Tibial artery (tissue), 4 donors: ENCODE measurements at places on chromosomes 16 and 17.
A peak's percentile ranks its signal among the peaks of the same experiment; 100 is the strongest.

GRCh38 chr17:6548578-6549330, 7.6 kb downstream of the PITPNM3 start:
- DNase-seq: no peak

- DNase-seq: peak; percentile 34
These were observed 136.0 kb upstream of the TNRC6C start for GRCh38 chr17:77822302-77823030.

DNA sequence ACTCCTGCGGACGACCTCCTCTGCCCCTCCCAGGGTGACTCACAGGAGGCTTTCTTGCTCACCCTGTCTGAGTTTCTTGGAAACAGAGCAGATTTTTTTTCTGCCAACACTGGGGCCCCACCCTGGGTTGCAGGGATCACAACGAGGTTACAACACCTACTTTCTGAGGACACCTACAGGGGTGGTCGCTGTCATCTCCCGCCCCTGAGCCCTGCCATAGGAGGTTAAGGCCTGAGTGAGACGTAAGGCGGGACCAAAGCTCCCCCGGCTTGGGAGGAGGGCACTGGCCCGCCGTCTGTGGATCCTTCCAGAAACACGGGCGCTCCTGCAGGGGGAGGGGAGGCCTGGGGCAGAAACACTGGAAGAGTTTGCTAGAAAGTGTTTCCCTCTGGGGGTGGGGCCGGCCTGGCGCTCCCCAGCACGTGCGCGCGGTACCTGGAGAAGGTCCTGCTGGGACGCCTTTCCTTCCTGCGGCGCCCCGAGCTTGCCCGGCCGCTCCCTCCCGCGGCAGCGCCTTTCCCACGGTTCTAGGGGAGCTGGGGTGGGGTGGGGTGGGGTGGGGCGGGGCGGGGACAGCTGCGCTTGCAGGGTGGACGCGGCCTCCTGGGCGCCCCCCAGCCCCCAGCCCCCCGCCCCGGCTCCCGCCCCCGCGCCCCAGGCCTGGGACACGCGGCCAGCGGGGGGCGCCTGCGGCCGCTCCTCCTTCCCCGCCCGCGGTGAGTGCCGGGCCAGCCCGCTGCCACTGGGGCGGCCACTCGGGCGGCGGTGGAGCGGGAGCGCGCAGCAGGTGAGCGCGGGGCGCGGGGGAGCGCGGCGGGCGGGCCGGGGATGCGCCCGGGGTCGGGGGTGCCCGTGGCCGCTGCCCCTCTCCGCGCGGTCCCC, 20.7 kb upstream of the ADCY7 start:
- DNase-seq: peak; percentile 77

DNA sequence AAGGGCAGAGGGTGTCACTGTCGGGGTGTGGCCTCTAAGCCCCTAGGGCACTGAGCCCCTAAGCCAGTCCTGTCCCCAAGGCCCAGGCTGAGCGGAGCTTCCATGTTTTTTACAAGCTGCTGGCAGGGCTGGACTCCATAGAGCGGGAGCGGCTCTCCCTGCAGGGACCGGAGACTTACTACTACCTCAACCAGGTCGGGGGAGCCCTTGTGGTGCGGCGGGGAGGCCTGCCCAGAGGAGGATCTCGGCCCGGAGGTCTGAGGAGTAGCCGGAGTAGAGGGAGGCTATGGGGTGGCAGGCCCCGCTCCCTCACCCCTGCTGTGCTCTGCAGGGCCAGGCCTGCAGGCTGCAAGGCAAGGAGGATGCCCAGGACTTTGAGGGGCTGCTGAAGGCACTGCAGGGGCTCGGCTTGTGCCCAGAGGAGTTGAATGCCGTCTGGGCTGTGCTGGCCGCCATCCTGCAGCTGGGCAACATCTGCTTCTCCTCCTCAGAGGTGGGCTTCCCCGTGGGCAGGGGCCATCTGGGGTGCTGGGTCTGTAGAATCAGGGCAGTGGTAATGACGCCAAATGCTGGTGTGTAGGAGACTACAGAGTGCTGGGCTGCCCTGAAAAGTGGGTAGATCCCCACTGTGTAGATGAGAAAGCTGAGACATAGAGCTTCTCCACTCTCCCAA, 4.9 kb downstream of the MYO15B start:
- DNase-seq: no peak

DNA sequence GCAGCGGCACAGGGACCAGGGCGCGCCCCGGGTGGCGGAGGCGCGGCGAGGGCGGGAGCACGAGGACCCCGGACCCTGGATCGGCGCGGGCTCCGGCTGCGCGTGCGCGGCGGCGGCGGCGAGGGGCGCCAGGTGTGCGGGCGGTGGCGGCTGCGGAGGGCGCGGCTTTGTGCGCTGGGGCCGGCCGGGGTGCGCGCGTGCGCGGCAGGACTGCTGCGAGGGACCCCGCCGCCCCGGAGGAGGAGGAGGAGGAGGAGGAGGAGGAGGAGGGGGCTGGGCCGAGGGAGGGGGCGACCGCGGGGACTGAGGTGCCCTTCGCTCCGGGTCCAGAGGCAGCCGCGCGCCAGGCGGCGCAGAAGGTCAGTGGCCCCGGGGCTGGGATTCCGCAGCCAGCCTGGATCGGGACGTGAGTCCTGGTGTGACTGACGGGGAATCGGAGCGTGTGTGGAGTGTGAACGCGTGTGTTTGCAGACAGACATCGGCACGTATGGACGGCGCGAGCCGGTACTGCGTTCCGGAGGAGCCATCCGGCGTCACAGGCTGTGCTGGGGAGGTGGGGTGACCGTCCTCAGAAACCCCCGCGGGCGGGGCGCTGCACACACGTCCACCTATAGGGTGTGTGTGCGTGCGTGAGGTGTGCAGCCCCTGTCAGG, 19.5 kb upstream of the RAP1GAP2 start:
- DNase-seq: no peak

DNA sequence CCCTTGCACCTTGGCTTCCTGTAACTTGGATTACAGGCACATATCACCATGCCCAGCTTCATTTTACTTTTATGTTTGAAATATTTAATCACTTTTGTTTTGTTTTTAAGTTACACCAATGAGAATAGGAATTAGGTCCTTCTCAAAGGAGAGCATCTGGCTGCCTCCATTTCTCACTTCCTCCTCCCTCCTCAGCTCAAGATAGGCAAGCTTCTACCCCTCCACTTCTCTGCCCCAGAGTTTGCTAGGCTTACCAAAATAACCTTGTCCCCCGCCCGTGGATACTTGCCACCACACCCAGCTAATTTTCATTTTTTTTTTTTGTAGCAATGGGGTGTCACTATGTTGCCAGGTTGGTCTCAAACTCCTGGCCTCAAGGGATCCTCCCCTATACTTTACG, 17.9 kb downstream of the GABARAPL2 start:
- DNase-seq: peak; percentile 1

DNA sequence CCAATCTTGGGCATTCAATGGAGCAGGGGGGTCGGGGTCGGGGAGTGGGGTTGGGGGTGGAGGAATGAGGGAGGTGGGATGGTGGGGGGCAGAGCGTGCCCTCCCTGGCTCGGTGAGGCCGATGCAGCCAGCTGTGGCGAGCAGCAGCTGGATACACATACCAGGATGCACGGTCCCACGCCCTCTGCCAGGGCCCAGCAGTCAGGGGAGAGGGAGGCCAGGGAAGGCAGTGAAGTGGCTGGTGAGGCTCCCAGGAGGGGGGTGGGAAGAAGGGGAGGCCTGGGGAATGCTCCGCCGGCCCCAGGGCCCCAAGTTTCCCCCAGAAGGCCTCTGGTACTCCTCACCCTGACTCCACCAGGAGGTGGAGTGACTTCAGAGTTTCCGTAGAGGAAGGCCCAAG, 77.6 kb upstream of the LHX1 start:
- no peak for DNase-seq

GRCh38 chr16:46621934-46622676, 926 bp upstream of the SHCBP1 start:
- no peak for DNase-seq

DNA sequence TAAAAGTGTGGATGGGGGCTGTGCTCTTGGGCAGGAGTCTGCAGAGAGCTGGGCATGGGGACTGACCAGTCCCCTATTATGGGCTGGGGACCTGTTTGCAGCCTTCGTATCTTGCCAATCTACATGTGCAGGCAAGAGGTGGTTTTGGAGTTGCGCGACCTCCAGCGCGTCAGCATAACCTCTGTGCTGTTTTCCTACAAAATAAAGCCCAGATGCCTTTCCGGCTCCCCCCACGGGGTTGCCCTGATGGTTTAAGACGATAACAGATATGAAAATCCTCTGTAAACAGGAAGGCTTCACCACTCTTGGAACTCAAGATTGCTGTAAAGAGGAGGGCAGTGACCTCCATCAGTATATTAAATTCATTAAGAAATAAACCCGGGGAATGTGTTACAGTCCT, 16.5 kb upstream of the SPPL2C start:
- DNase-seq: no peak

DNA sequence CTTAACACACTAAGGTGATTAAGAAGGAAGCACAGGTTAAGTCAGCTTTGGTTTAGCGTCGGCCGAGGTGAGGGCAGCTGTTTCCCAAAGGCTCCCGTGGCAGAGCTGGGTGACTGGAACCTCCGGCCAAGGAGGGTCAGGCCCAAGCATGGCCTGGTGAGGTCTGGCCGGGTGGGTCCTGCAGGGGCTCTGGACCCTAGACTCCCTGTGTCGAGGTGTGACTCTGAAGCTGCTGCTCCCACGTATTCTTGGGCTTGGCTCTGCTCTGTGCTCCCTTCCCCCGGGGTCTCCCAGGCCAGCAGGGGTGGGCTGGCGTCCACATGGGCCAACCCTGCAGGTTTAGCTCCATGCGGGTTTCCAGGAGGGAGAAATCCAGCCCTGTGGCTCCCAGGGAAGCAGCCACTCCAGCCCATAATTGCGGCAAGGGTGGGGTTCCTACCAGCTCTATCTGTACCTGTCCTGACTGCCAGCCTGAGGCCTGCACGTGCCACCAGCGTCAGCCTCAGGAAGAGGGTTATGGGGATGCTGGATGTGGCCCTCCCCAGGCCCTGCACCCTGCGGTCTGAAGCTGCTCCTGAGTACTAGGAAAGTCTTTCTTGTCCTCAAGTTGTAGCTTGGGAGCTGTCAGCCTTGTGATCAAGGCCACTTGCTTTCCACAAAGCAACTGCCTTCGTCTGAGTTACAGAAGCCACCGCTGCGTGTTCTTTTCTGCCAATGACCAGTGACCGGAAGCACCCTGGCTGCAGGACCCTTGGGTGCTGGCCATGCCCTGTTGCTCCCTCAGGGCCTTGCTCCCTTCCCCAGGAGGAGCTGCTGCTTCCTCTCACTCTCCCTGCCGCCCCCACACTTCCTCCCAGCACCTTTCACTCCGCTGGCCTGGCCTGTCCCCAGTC, 4.8 kb downstream of the CDK5R1 start:
- DNase-seq: no peak

GRCh38 chr16:7217797-7218196, 114.8 kb upstream of the RBFOX1 start:
- no peak for DNase-seq

- no peak for DNase-seq
These were observed 15.3 kb downstream of the KLHL36 start for GRCh38 chr16:84663433-84664101.

- DNase-seq: peak; percentile 82
These were observed at the start of gene EDC4 for GRCh38 chr16:67872631-67873434. Gene EDC4, plus strand, starts transcription at chr16:67873052. Its CDS starts 210 bp downstream, at chr16:67873262.

GRCh38 chr16:49858200-49859124, 2.5 kb upstream of the ZNF423 start:
- peak; percentile 59 for DNase-seq

- DNase-seq: peak; percentile 27
These were observed 6.0 kb downstream of the HSDL1 start for GRCh38 chr16:84138824-84139627.

GRCh38 chr16:52470585-52470984, 76.4 kb downstream of the TOX3 start:
- no peak for DNase-seq

GRCh38 chr17:55347341-55347740, 74.3 kb downstream of the MMD start:
- no peak for DNase-seq

DNA sequence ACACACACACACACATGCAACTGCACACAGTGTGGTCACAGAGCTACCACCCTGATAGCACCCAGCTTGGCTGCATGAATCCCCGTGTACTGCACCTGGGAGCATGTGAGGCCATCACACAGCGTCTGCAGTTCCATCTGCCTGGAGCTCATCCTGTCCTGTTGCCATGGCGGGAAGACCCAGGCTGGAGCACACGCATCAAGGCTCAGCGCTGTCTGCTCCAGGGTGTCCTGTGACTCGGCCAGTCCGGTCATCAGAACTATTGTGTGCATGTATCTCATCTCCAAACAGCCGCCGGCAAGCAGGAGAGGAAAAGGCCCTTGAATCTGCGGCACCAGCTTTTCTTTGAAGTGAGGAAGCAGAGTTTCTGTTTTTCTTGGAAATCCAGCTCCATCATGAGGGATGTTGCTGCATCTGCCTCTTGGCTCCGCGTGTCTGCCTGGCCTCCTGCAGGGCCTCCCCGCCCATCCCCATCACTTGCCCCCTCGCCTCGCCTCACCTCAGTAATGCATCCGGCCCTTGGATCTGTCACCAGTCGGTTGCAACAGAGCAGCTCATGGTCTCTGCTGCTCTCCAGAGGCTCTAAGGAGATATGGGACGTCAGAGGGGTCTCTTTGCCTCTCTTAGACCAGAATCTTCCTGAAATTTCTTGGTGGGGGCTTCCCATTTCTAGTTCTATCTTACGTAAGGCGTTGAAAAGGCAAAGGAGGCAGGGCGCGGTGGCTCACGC, 23.7 kb downstream of the CACNG4 start:
- DNase-seq: no peak
